ENCODE measurements at places on chromosomes 1 and 21.

DNA sequence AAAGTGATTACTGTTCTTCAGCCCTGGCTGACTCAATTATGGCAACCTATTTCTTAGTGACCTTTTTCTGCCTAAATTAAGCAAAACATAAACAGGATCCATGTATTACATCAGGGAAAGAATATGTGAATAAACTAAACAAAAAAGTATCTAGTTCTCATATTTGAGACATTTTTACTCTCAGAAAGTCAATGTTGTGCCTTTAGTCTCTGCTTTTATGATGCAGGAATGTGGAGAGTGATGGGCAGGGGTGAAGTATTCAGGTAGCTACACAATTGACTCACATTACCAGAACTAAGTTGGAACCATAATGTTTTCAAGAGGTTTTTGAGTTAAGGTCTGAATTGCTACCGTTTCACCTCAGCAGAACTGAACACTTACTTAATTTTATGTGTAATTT is 462.7 kb upstream of the CXADR start:
- no peak for DNase-seq

DNA sequence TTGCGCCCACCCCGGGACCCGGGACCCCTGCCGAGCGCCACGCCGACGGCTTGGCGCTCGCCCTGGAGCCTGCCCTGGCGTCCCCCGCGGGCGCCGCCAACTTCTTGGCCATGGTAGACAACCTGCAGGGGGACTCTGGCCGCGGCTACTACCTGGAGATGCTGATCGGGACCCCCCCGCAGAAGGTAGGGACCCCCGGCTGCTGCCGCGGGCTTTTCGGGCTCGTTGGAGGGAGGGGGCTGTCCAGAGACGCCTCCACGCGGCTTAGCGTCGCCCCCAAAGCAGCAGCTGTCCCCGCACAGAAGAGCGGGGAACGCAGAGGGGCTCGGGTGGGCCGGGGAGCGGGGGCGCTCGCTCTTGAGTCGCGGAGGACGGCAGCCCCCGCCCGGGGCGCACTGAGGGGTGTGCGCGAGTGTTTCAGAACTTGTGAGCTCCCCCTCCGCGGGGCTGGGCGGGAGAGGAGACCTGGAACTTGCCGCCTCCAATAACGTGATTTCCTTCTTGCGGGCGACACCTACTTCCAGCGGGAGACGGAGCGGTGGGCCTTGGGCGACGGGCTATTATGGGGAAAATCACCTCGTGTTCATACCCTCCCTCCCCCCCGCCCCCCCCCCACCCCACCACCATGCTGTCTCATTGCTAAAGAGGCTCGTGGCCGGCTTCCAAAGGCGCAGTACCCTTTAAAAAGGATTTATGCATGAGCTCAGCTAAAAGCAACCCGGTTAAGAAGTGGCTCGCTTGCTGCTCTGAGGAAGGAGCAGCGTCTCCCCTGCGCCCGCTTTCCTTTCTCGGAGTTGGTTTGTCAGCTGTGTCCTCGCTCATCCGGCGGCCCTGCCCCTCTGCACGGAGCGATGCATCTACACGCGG is 664 bp downstream of the BACE2 start:
- peak; percentile 36 for DNase-seq

- no peak for DNase-seq
These were observed 4.7 kb upstream of the FTCD start for GRCh38 chr21:46159841-46160656.

GRCh38 chr1:215547011-215547410 is 20.1 kb upstream of the KCTD3 start:
- DNase-seq = no peak

DNA sequence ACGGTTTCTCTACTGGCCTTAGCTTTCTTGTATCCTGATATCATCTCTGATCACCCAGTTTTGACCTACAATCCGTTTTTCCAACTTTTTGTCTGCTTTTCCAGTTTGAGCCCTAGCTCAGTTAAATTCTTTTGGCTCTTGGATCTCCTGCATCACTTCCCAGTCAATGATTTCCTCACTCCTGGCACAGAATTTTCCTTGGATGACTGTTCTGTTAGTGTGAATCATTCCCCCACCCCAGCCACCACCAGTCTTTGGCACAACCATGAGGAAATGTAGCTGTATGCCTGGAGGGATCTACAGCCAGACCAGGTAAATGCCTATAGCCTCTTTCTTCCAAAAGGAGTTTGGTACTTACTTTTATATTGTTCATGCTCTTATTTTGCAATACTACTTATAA is 187.2 kb upstream of the PTGFR start:
- no peak for DNase-seq

- DNase-seq = peak; percentile 59
These were observed 12.6 kb upstream of the PSMA5 start for GRCh38 chr1:109438798-109439297.

DNA sequence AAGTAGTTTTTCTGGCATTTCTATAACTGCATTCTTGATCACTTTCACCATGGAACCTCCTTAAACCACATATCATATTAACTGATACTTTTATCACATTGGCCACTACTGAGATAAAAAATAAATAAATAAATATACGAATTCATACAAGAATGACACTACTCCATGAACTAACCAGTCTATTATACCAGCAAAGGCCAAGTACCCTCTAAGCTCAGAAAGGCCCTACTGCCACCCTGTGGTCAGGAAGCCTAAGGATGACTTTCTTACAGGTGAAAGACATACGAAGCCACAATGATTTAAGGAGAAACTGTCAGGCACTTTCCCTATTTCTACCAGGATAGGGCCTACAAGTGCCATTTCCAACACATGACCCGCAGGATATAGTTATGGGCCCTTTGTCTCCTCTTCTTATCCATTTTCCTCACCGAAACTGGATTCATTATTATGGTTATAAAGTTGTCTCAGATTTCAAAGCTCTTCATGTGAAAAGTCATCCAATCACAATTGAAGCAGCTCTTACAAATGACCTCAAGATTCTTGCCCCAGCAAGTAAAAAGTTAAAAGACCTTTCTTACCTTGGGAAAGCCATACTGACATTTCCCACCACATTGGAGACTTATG is 23.9 kb downstream of the DNAJC8 start:
- DNase-seq = peak; percentile 61

Measured in glutamatergic neuron (in vitro differentiated cells).